ENCODE measurements at places on chromosomes 11 and 22. TPM values are rescaled to one million over a fixed set of nuclear protein-coding genes. Genes with fewer than 3 reads are reported as not detected.

Gene BBS1
- polyA plus RNA-seq: 11.0 TPM

Gene CD81
- 50.9 TPM for polyA plus RNA-seq

Gene C11orf91
- not detected for polyA plus RNA-seq

Gene ARHGEF17
- 6.8 TPM for polyA plus RNA-seq

Gene C11orf97
- polyA plus RNA-seq: not detected

Gene CCDC188
- not detected for polyA plus RNA-seq

Gene UBQLN3
- polyA plus RNA-seq: not detected

Gene ADM2
- polyA plus RNA-seq: not detected

Gene CWF19L2
- polyA plus RNA-seq: 12.2 TPM

Gene OR4D5
- polyA plus RNA-seq: not detected

Gene MRGPRX3
- not detected for polyA plus RNA-seq

Gene EIF3L
- polyA plus RNA-seq: 172 TPM

Gene ALG9
- 30.2 TPM for polyA plus RNA-seq

Gene SLN
- 12.9 TPM for polyA plus RNA-seq

Measured in Purkinje cell (primary cell).